ENCODE measurements at places on chromosomes 13 and 19.
A peak's percentile ranks its signal among the peaks of the same experiment; 100 is the strongest.

GRCh38 chr13:104816726-104817125 lies 1718.7 kb downstream of the EFNB2 start:
- DNase-seq = no peak

- DNase-seq = peak; percentile 5
Measured at GRCh38 chr13:80276371-80277289, 64.3 kb downstream of the SPRY2 start.

GRCh38 chr13:49439609-49440008 lies 4.3 kb downstream of the CAB39L start:
- no peak for DNase-seq

- DNase-seq = no peak
Measured at GRCh38 chr19:1252821-1253513, 4.6 kb downstream of the MIDN start.

DNA sequence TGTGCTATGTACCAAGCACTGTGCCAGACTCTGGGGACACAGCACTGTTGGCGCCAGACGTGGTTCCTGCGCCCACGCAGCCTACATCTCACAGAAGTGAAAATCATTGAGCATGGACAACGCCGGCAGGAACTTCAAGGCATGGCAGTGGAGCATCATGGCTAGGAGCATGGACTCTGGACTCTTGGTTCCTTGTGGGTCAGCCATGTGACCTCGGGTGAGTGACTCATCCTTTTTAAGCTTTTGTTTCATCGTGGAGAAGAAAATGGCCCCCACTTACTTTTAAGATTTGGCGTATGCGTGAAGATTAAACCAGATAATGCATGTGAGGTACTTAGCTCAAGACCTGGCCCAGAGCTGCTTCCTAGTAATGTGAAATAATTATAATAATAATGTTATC lies 988.5 kb downstream of the UQCRFS1 start:
- no peak for DNase-seq

GRCh38 chr13:40969169-40969901 lies 49.8 kb downstream of the ELF1 start:
- DNase-seq = no peak

DNA sequence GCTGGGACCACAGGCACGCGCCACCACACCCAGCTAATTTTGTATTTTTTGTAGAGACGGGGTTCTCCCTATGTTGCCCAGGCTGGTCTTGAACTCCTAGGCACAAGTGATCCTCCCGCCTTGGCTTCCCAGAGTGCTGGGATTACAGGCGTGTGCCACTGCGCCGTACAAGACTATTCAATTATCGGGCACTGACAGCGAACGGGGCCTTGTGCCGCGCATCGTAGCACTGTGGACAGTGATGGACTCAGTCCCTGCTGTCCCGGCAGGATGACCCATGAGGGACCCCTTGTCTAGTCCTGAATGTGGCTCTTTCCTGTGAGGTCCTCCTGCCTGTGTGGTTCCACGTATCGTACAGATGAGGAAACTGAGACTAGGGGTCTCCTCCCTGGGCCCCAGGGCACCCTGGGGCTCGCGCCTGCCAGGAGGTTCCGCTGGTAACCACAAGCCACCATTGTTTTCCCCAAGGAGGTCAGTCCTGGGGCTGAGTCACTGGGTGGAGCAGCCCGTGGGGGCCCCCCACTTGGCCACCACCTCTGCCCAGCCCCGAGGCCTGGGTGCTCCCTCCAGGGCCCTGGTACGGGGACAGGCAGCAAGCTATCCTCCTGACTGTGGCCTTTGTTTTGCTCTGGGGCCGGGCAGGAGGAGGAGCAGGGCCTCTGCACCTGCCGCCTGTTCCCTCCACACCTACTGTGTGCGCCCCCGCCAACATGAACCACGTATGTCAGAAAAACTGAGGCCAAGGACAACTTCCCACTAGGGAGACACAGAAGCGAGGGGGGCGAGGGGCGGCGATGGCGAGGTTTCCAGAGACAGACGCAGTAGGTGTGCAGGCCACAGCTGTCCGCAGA lies 2.9 kb upstream of the TCF3 start:
- no peak for DNase-seq

- no peak for DNase-seq
Measured at GRCh38 chr19:310781-311496, 19.7 kb upstream of the PLPP2 start.

DNA sequence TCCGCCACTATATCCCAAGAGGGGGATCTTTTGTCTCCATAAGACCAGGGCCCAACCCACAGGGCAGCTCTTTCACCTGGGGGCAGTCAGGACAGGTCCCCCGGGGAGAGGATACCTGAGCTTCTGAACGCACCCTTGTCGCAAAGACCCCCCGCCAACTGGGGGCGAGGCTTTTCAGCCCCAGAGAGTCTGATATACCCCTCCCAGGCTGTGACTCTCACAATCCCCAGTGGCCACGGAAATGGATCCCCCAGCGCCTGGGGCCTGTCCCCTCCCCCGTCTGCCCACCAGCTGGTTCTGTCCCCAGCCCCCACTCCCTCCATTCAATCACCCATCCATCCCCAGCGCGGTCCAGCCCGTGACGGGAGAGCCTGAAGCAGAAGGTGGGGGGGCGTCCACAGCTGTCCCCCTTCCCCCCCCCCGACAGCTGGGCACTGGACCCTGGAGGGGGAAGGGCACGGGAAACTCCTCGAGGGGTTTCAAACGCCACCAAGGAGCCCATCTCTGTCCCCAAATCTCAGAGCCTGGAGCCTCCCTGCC lies 823 bp downstream of the DOCK6 start:
- DNase-seq = peak; percentile 29

DNA sequence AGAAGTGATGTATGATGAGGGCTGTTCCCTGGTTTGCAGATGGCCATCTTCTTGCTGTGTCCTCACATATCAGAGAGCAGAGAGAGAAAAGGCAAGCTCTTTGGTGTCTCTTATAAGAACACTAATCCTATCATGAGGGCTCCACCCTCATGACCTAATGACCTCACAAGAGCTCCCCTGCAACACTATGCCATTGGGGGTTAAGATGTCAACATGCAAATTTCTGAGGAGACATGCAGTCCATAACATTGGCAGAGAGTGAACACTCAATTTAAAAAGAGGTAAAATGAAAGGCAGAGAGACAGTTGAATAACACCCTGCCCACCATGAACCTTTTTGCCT lies 10.9 kb downstream of the FAM187B start:
- no peak for DNase-seq

GRCh38 chr13:78700121-78700910 lies 41.4 kb upstream of the OBI1 start:
- no peak for DNase-seq

DNA sequence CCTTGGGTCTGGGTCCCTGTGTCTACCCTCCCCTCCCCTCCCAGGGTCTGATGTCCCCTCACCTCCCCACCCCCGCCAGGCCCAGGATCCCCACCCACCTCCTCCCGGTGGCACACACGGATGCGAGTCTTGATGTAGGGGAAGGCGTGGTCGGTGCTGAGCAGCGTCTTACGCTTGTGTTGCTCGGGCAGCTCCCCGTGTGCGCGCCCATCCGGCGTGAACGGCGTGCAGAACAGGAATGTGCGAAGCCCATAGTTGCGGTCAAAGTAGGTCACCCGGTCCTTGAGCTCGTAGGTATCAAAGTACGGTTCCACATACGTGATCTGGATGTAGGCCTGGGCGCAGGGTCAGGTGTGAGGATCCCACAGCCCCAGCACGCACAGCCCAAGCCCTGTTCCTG lies 4.4 kb upstream of the KANK2 start:
- DNase-seq = no peak

DNA sequence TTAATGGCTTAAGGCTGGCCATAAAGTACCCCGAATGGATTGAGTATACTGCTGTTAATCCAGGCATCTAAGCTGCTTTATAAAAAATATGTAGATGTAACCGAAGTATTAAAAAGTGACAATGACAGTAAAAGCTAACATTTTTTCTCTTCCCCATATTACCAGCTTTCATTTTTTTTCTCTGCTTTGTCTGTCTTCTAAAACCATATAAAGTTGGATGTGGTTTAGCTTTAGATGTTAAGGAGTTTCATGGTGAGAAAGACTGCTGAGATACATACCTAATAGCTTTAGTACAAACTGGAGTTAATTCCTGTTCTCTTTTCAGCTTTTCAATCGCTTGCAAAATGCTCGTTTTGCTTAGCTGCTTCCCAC lies 838 bp downstream of the AKAP11 start:
- no peak for DNase-seq

GRCh38 chr13:76160506-76160905 lies 524.4 kb downstream of the LMO7 start:
- DNase-seq = no peak

DNA sequence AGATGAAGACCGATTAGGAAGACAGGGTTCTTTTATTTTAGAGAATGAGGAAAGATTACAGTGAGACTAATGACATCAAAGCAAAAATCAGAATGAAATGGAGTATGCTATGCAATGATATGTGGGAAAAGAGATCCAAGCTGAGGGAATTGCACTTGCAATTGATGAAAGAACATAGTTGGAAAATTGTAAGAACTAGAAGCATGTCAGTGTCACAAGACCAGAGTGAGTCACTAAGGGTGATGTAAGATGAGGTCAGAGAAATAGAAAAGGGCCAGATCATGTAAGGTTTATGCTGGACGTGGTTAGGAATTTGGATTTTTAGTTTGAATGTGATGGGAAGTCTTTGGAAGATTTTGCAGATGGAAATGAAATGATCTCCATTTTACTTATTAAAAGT lies 1937.3 kb downstream of the OLFM4 start:
- DNase-seq = no peak

DNA sequence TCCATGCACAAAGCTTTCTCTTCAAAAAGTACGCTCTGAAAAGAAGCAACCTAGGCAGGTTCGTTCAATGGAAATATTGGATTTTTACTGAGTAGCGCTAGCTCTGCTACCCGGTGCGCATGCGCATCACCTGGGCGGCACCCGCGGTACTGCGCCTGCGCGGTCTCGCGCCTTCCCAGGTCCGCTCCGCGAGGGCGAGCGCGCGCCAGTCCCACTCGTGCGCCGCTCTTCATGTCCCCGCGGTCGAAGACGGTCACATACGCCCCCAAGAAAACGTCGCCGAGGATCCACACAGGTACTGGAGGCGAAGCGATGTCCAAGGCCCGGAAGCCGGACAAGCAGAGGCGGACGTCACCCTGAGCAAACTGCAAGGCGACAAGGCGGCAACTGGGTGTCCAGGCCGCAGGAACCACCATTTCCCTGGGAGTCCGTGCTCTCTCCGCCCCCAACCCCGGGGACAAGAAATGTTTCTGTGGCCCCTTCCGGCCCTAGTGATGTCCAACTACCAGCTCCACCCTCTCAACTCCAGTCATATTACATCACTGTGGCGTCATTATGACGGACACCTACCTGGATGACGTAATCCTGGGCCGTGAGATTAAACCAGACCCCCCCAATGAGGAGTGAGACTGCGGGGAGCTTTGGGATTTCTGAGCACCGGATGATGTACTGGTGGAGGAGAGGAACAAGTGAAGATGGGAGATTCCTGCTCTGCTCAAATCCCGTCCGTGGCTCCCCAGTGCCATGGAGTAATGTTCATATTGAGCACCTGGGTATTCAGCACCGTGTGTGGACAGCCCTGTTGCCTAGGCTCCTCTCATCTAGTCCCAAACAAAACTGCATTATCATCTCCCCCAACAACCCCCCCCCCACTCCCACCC lies 4.8 kb upstream of the KCNC3 start:
- DNase-seq = peak; percentile 83

GRCh38 chr19:10408511-10409283 lies 5.4 kb upstream of the CDC37 start:
- DNase-seq = peak; percentile 23

GRCh38 chr19:4075373-4075772 lies 8.7 kb upstream of the ZBTB7A start:
- DNase-seq = no peak

- DNase-seq = no peak
Measured at GRCh38 chr13:27493981-27494380, 43.6 kb upstream of the MTIF3 start.

DNA sequence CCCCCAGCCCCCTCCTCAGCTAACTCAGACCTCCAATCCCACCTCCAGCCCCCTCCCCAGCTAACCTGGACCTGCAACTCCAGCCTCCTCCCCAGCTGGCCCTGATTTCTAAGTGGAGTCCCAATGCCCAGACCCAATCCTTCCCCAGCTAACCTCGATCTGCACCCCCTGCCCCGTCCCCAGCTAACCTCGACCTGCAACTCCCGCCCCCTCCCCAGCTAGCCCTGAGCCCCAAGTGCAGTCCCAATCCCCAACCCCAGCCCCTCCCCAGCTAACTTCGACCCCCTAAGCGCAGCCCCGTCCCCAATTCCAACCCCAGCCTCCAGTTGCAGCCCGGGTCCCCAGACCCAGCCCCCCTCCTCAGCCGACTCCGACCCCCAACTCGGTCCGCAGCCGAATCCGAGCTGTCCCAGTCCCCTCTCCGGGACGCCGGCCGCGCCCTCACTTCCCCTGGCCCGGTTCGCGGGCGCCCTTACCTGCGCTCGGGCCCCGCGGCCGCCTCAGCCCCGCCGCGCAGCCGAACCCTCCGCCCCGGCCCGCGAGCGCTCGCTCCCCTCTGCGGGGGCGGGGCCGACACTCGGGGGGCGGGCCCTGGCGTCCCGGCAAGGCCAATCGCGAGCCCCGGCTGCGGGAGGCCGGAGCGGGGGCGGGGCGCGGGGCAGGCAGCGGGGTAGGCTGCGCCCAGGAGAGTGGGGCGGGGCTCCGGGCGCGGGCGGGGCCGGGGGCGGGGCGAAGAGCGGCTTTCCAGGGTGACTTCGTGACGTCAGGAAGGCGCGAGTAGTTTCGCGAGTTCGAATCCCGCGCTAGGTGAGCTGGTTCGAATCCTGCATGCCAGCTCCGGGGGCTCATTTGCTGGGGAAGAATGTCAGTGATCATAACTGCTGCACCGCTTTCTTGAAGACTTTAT lies at the start of gene GNG7:
Gene GNG7, minus strand, starts transcription at position 525 of the 907 bp plus-strand sequence. CDS start 182,006 bp downstream, outside the sequence.
- peak; percentile 79 for DNase-seq

- DNase-seq = peak; percentile 57
Measured at GRCh38 chr19:4967738-4968461, 1.0 kb upstream of the KDM4B start.

- no peak for DNase-seq
Measured at GRCh38 chr19:15399635-15400034, 19.2 kb downstream of the AKAP8L start.

- DNase-seq = no peak
Measured at GRCh38 chr13:31330236-31330635, 130.5 kb downstream of the B3GLCT start.

- DNase-seq = no peak
Measured at GRCh38 chr19:32416749-32417456, 11.3 kb downstream of the DPY19L3 start.

DNA sequence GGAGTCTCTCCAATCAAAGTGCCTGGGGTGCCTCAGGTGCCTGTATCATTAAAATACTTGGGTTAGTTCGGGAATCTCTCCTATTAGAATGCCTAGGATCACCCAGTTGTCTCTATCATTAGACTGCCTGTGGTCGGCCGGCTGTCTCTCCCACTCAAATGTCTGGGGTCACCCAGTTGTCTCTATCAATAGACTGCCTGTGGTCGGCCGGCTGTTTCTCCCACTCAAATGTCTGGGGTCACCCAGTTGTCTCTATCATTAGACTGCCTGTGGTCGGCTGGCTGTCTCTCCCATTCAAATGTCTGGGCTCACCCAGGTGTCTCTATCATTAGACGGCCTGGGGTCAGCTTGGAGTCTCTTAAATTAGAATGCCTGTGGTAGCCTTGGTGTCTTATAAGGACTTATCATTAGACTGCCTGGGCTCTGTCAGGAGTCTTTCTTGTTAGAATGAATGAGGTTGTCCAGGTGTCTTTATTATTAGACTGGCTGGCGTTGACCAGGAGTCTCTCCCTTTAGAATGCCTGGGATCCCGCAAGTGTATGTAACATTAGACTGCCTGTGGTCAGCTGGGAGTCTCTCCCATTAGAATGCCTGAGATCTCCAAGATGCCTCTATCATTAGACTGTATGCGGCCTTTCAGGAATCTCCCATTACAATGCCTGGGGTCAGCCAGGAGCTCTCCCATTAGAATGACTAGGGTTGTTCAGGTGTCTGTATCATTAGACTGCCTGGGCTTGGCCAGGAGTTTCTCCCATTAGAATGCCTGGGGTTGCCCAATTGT lies 1555.5 kb downstream of the UQCRFS1 start:
- no peak for DNase-seq

Measured in NCI-H82 (cell line).